Daoy (cell line): ENCODE measurements at places on chromosomes 7 and 10. TPM values are rescaled to one million over a fixed set of nuclear protein-coding genes. Genes with fewer than 3 reads are reported as not detected.

GRCh38 chr10:80104066-80104926, 25.8 kb downstream of the TMEM254 start:
- no peak for DNase-seq

DNA sequence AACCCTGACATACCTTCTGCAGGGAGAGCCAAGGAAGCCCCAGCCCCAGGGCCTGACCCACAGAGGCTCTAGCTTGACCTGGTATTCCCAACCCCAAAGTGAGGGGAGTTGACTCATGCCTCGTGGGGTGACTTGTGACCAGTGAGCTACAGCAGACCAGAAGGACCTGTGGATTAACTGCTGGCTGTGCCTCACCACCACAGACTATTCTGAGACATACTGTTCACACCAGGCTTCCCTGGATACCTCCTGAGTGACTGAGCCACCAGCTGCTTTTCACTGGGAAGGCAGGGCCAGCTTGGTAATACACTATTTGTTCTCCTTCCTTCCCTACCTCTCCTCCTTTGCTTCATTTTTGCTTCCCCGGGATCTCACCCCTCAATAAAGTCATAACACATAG, 7.3 kb downstream of the PLXNA4 start:
- DNase-seq: no peak

DNA sequence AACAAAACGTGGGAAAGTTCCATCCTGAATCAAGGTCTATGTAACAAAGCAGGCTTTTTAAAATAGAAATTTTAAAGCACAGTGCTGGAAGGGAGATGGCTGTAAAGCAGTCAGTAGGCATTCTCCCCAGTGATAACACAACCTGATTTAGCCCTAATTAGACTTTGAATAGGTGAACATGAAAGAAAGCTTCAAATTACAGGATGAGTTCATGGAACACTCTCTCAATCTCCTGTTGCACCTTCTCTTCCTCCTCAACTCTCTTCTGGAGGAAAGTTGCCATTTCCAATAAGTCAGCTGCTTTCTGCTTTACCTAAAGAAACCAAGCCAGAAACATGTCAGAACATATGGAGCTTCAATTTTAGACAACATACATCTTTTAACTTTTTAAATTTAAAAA, 20.1 kb downstream of the SFR1 start:
- no peak for DNase-seq

- DNase-seq: no peak
Measured at GRCh38 chr7:76282344-76283253, 19.9 kb upstream of the HSPB1 start.

DNA sequence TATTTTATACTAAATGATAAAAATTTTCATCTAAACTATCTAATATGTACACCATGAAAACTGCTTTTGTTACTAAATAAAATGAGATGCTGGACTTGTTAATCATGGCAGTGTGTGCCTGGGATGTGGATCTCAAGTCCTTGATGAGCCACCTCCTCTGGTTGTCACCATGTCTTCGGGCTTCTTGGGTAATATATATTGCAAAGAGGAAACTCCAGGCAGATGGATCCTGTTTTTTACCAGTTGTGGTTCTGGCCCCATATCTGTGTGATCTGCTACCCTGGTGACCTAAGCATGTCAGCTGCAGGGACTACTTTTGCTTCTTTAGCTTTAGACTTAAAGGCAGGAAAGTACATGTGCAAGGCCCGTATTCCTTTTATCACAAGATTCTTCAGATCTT, 46.2 kb downstream of the TMEM60 start:
- DNase-seq: no peak

GRCh38 chr7:27068259-27068658, 27.5 kb downstream of the HOXA1 start:
- no peak for DNase-seq

- DNase-seq: no peak
Measured at GRCh38 chr10:104317269-104317710, 21.0 kb downstream of the ITPRIP start.

POU6F2 gene
- total RNA-seq: 0.42 and 1.4 TPM in 2 replicates

FOXI2 gene
- total RNA-seq: 0.06 TPM in 1 of 2 replicates, not detected in the other
